Heart left ventricle (tissue), 16 donors: ENCODE measurements at places on chromosomes 6 and 20.

DNA sequence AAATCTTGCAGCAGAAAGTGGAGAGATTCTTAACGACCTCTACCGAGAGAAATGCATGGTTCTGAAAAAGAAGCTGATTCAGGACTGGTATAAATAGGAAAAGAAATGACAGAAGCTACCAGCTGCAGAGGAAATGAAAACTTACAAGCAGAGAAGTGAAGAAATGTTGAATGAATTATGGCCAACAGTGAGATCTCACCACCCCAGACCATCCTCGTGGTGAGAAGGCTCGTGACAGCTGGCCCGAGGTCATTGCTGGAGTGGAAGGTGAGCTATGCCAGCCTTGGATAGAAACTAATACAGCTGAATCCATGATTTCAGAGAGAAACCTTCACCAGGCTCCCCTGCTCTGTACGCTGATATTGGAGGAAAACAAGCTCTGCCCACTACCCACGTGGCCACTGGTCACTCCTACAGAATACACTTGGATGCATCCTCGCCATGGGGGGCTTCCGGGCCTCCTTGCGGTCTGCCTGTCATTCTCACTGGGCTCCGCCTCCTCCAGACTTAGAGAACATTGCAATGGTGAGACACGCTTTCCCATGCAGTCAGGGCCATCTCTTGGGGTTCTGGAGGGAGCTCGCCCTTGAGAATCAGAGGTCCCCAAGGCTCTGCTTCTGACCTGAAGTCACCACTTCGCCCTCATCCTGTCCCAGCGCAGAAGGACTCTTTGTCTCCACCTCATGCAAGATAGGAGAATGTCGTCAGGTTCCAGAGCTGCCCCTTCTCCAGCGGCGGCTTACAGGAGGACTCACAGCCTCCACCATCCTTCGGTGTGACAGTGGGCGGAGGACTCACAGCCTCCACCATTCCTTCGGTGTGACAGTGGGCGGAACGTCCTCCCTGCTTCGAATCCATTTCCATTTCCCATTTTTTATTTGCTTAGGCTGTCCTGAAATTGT is 10.6 kb upstream of the TUBB2B start:
- DNase-seq: no peak

DNA sequence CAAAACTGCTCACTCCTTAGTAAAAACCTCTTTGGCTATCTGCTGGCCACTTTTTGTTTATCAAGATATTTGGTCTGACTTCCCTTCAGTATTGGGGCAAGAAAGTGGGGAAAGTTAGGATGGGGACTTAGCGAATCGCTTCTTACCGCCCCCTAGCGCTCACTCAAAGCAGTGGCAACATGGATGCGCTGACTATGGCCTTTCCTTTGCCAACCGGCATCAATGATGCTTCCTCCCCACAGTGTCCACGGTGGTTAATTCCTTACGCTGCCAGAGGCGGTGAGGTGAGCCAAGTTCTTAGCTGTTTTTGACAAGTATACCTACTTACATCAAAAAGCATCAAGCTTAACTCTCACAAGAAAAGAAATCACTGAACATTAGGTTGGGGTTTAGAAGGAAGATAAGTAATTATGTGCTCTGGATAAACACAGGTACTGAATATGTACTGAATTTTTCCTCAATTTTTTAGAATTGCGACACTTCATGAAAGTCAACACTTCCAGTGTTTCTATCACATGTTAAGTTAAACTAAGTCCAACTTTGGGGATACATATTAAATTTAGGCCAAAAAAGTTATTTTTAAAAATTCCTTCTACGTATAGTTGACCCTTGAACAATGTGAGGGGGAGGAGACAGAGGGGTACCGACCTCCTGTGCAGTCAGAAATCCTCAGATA is 86.7 kb downstream of the GMDS start:
- no peak for DNase-seq

DNA sequence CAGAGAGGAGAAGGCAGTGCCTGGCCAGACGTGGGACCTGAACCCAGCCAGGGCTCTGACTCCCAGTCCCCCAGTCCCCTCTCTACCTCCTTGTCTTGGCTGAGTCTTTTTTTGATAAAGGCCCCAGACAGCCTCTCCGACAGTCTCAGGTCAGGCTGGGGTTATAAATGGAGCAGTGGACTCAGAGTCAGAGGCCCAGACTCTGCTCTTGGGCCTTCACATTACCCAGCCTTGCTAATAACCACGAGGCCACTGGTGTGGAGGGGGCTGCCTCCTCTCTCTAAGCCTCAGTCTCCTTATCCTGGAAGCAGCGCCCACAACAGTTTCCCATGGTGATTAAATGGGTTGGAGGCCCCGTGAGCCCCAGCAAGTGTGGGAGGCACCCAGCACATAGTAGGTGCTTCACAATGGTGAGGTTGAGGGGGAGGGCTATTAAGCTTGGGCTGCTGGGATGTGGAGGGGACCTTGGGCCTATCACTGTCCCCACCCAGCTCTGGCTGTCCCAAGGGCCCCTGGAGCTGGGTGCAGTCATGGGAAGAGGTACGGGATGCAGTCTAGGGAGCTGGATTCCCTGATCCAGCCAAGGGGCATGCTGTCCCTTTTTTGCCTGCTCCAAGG is 35.7 kb downstream of the TGM2 start:
- DNase-seq: no peak

GRCh38 chr20:48606172-48606840 is 221.5 kb downstream of the PREX1 start:
- no peak for DNase-seq

DNA sequence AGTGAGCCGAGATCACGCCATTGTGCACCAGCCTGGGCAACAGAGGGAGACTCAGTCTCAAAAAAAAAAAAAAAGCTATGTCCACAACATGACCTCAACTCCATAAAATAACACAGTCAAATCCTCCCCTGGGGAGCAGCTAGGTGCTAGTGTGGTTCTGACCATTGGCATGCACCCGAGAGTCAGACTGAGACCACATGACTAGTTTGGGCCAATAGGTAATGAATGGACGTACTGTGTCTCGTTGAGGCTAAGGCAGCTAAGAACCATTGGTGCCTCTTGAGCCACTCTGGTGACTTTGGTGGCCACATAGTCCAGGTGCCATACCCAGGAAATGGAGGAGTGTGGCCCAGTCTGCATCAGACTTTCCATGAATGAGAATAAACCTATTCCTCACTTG is 40.3 kb downstream of the ATP9A start:
- DNase-seq: no peak

GRCh38 chr6:141562186-141562811 is 570.4 kb upstream of the GJE1 start:
- peak; percentile 47 for DNase-seq

GRCh38 chr20:11274141-11274594 is 600.4 kb upstream of the JAG1 start:
- DNase-seq: no peak

DNA sequence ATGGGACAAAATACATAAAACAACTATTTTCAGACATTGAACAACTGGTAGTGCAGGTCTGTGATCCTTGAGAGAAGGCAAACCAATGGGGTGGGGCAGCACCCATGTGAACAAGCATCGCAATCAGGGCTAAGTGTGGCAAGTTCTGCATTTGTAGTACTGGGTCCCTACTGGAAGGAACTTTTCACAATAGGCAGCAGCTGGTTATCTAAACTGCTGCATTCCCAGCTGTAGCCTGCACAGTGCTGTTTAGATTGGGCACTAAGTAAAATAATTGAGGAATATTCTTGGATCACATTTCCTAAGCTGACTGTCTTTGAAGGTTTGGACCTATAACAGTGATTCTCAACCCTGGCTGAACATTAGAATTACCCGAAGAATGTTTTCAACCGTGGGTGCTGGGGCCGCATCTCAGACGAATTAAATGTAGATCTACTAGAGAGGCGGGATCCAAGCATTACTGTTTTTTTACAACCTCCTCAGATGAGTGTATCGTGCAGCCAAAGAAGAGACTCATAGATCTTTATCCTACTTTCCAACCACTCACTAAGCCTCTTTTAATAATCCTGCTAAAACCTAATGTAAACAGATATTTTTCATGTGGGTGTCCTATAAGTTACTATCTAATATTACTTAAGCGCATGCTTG is 12.4 kb upstream of the MAP3K4 start:
- DNase-seq: no peak

DNA sequence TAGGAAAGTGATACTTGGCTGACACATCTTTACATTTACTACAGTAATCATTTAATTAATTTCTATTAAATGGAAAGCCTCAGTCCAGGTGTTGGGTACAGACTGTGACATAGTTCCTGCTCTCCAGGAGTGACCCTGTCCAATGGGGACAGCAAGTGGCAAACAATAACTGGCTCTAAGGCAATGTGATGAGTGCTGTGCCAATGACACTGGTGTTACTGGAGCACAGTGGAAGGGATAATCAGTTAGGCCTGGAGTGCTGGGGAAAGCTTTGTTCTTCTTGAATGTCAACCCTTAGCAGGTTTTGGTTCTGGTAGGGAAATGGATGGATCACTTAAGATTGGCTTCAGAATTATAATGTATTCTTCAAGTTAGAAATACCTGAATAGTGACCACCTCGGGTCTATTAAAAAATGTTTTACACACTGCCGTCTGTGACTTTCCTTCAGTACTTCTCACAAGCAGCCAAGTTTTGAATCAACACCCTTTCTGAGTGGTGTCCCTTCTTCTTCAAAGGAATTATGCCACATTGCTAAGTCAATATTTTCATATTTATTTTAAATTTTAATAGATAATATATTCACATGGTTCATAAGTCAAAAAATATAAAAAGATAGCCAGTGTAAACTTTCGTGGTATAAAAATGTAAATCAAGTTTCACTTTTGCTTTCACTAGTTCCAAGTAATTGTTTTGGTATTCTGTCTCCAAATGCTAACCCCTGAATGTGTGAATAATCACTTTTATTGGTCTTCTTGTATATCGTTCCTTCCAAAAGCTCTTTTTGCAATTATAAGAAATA is 9.6 kb downstream of the CMTR1 start:
- no peak for DNase-seq

DNA sequence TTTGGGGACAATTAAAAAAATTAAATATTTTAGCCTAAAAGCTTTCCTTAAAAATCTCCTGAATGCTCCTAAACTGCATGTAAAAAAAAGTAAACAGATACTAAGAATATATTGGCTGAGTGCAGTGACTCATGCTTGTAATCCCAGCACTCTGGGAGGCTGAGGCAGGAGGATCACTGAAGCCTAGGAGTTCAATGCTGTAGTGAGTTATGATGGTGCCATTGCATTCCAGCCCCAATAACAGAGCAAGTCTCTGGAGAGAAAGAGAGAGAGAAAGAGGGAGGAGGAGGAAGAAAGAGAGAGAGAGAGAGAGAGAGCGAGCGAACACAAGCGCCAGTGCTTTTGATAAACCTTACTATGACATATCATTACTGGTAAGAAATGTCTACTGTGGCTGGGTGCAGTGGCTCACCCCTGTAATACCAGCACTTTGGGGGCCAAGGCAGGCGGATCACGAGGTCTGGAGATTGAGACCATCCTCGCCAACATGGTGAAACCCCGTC is 58.8 kb downstream of the FKBP5 start:
- no peak for DNase-seq

DNA sequence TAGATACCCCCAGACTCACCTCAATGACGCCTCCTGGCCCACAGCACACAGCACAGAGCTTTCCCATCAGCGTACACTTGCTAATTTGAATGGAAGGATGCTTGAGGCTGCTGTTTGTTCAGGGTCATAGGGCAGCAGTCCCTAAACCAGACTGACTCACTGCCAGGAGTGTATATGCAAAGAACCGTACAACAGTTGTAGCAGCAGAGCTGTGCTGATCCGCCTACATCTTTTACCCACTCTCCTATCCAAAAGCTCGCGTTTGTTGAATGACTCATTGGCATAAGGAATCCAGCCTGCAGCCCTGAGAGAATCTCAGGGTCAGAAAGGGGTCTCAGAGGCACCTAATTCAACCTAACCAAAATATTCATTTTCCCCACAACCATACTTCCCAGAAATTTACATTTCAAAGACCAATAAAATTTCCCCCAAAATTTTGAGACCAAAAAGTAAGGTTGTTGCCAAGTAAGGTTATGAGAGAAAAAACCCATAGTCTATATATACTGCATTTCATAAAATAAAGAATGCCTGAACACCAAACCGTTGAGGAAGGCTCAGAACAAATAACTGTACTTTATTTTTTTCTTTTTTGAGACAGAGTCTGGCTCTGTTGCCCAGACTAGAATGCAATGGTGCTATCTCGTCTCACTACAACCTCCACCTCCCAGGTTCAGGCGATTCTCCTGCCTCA is 35.3 kb upstream of the CCND3 start:
- DNase-seq: no peak

DNA sequence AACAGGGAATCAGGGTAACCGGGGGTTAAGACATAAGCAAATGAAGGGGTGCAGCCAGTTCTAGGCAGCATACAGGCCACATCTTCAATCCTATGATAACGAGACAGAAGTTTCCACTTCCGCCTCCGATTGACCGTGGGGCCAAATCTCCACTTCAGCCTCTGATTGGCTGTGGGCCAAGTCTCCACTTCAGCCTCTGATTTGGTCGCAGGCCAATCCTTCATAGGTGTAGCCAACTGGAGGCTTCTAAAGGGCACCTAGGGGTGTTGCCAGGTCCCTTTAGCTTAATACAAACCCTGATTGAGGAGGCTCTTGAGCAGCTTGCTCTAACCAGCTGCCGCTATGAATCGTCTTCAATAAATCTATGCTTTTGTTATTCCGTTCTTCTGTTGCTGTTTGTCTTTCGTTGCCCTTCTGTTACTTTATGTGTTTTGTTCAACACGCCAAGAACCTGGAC is 2.1 kb upstream of the ERGIC3 start:
- no peak for DNase-seq

GRCh38 chr6:138387577-138388368 is 10.1 kb downstream of the SMIM28 start:
- DNase-seq: no peak

DNA sequence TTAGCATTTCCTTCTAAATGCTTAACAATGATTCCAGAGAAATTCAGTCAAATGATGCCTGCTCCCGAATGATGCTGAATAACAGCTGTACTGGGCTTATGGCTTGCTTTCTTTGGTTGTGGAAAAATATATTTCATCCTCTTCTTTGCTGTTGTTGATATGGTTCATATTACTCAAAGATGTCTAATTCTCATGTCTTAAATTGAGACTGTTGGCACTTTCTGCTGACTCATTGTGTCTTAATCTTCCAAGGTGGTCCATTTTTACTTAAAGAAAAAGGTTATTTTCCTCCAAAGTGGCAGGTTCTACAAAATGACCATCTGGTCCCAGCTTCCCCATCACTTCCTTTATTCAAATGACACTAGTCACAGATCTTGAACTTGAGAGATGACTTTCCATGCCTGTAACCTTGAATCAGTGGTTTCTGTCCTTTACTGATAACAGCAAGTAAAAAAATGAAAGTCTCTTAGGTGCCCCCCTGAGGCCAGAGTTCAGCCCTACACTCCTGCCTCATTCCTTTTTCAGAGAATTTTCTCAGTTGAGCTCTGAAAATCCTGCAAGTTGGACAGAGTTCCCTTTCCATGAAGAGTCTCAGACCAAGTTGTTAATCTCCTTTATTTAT is 6.9 kb downstream of the SNAP25 start:
- DNase-seq: no peak

GRCh38 chr6:112237595-112237994 is 16.8 kb downstream of the LAMA4 start:
- peak; percentile 60 for DNase-seq
